Inflammatory macrophage treated with lipopolysaccharide for 1 hour (primary cell): ENCODE measurements at places on chromosomes 11 and 22.

DNA sequence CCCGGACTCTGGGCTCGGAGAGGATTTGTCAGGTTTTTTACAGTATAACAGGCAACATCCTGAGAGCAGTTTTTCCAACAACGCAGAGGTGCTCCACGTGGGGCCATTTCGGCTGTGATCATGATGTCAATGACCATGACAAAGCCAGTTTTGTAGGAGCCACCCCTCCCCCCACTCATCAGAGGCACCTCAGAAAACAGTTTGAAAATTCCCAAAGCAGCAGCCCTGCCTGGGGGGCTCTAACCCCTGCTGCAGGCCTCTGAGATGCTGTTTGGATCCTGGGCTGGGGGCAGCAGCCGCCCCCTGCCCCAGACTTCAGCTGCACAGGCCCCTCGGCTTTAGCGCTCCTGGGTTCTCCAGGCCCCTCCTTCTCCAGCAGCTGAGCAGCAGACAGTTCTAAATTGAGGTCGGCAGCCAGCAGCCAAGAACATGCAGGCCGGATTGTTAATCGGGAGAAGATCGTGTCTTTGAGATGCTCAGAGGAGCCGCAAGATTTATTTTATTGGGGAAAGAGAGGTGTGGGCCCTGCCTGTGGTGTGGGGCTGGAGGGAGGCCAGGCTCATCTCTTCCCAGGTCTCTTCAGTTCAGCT lies 19.4 kb downstream of the NFAM1 start:
- no peak for DNase-seq

GRCh38 chr11:112019066-112019465 lies 6.1 kb upstream of the DLAT start:
- DNase-seq = no peak

GRCh38 chr11:119593346-119593745 lies 135.7 kb downstream of the NECTIN1 start:
- DNase-seq = no peak

GRCh38 chr11:127815331-127815730 lies 772.0 kb downstream of the ETS1 start:
- DNase-seq = no peak

DNA sequence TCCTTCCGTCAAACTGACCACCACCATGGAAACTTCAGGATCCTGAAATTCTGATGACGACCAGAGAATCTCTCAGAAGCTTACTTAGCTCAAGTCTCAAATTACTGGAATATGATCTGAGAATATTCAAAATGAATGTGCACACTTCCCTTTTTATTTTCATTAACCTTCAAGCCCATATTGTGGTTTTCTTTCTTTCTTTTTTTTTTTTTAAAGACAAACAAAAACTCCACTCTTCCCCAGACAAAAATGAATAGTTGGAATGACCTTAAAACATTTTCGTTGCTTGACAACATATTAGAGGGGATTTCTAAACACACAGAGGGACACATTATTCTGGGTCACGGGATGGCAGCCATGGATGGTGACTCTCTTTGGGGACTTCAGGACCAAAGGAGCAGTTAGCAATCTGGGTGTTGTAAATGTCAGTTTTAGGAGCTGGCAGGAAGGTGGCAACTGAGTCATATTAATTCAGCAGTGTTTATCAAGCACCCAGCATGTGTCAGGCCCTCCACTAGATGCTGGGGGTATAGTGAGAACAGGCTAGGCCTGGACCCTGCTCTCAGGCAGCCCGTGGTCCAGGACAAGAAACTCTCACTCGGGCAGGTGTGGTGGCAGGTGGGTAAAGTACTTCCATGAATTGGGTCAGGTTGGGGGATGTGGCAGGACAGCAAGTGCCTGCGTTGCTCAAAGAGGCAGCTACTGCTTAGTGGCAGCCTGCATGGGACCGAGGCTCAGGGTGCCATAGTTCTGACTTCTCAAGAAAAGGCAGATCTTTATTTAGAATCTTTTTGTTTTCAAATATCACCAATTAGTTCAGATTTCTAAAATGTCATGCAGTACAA lies 126.1 kb downstream of the HIPK3 start:
- DNase-seq = no peak

GRCh38 chr11:32838505-32839274 lies 9.0 kb downstream of the PRRG4 start:
- no peak for DNase-seq

DNA sequence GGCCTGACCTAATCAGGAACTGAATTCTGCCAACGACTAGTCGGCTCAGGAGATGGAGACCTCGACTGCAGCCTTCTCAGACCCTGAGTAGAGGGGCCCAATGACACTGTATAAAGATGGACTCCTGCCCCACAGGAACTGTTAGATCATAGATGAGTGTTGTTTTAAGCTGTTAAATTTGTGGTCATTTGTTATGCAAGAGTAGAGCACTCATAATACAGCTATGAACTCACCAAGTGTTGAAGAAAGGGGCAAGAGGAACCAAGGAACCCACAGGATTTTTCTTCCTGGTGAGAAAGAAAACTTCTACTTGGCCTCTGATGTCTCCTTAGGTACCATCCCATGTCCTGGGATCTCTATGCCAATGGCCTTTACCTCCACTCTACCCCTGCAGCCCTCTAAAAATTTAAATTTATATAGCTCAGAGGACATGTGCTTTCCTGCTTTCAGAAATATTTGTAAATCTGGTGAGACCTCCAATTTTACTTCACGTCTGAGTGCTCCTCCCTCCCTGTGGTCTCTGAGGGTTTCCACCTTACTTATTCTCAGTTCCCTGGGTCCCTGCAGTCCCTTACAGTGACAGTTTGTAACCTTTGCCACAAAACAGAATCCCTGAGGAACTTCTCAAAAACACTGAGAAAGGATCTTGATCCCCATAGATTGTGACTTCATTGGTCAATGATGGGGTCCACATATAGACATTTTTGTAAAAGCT lies 256.3 kb upstream of the ARHGAP20 start:
- peak; percentile 67 for DNase-seq

- no peak for DNase-seq
Measured at GRCh38 chr11:101620026-101620425, 36.2 kb upstream of the TRPC6 start.

GRCh38 chr11:22761066-22761465 lies 68.5 kb downstream of the SVIP start:
- DNase-seq = no peak

GRCh38 chr11:47426062-47426956 lies at the start of gene PSMC3:
Gene PSMC3, minus strand, starts transcription at chr11:47426439. Its CDS starts 160 bp downstream, at chr11:47426279.
- peak; percentile 95 for DNase-seq

GRCh38 chr11:63911440-63911839 lies 5.5 kb downstream of the RCOR2 start:
- no peak for DNase-seq

DNA sequence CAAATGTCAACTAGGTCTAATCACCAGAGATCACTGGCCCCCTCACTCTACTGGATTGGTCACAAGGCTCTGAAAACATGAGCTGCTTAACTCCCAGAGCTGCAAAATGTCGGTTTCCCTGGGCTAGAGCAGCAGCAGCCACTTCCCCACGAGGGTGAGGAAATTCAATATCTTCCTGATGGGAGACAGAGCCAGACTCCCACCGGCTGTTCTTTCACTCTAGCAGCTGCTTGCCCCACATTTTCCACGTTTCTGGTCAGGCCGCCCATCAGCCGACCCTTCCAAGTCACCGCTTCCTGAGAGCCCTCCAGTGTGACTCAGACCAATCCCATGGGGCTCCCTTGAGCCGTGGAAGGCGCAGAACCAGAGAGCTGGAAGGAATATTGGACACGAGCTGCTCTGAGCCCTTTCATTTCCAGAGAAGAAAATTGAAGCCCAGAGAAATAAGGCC lies 227.0 kb downstream of the ADAMTS15 start:
- DNase-seq = no peak

DNA sequence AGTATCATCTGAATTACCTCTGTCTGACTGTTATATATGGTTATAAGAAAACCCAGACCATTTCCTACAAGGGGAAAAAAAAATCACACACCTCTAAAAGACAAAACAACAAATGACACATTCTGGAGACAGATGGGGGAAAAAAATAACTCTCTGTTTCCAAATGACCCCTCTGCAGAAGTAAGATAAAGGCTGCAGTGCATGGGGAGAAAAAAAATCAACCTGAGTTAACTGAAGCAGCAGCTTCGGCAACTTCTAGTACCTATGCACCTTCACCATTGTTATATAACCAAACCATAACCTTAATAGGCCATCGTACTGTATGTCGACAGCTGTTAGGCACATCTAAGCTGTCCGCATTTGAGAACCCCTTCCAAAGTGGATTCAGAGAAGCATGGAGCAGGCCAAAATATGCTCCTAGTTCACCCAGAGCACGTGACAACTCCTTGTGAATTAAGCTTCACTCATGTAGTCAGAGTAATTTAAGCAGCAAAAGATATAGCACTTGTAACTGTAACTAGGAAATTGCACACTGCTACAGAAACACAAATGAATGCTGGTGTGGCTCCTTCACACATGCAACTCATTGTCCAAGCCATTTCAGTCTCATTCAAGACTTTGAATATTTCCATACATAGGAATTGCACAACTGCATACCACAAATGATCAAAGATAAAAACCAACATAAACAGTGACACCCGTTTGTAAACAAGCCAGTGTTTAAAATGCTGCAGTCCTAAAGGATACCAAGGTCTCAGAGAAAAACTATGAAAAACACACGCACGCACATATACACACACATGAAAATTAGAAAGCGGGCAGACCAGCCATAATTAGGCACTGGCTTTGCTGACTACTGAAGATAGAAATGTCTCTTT lies 2.7 kb downstream of the SIK3 start:
- DNase-seq = no peak

GRCh38 chr11:32326522-32326921 lies 108.8 kb downstream of the WT1 start:
- no peak for DNase-seq

GRCh38 chr22:44179989-44180705 lies 578 bp upstream of the PARVG start:
- DNase-seq = peak; percentile 43

- peak; percentile 13 for DNase-seq
Measured at GRCh38 chr22:34105461-34106062, 185.3 kb upstream of the LARGE1 start.

- no peak for DNase-seq
Measured at GRCh38 chr11:22508665-22509064, 117.0 kb downstream of the FANCF start.

GRCh38 chr11:69563946-69564775 lies 76.8 kb upstream of the CCND1 start:
- no peak for DNase-seq

DNA sequence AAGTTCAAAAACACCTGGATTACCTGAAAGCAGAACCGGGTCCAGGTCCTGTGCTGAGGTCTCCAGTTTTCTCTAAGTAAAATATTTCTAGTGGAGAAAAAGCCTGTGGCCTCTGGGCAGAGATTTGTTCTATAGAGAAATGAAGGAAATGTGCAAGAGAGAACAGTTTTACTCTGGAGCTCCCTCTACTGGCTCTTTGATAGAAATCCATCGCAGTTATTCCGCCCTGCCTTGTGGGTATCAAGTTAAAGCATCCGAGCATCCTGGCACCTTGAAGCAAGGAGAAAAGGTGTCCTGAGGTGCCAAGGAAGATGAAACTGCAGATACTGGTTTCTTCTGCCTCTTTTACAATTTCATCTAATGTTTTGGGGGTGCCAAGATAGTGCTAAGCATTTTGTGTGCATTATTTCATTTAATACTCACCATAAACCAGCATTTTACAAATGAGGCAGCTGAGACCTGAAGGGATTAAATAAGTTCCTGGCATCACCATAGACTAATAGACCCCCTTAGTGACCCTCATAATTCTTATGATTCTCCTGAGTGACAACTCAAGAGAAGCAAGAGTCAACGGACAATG lies 113.1 kb upstream of the HSD17B12 start:
- DNase-seq = peak; percentile 68

DNA sequence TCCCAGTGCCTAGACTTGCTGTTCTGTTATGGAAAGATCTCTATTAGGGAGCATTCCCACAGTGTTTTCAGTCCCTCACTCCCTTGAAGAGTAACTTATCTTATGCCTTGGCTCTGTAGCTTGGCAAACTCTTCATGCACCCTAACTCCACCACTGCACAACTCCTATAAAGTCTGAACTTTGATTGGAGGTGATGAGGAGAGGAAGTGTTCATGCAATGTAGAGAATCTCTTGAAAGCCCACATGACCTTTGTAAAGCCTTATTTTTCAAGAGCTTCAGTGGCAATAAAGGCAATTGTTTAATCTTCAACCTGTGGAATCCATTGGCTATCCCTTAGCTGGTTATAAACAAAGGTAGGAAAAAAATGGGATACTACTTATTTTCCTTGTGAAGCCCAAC lies 176.2 kb downstream of the ETS1 start:
- DNase-seq = no peak

DNA sequence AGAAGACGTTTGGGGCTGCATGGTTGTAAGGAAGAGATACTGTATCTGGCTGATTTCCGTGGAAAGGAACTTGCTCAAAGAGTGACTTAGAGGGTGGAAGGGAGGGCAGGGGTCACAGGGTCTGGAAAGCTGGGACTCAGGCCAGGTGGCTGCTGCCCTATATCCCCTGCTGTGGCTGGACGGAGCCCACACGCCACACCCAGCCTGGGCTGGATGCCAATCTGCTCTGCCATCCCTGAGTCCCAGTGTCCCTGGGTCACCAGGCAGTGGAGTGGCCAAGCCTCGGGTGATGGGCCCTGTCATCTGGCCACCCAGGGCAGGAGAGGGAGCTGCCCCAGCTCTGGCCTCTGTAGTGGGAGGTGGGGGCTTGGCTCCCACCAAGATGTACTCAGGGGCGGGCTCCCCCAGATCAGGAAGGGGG lies 26.5 kb upstream of the KRTAP5-7 start:
- no peak for DNase-seq

GRCh38 chr11:117366248-117366647 lies 38.6 kb downstream of the CEP164 start:
- no peak for DNase-seq

GRCh38 chr11:123187665-123188507 lies 7.2 kb downstream of the CLMP start:
- DNase-seq = no peak

GRCh38 chr22:30054764-30055069 lies 25.5 kb upstream of the HORMAD2 start:
- DNase-seq = no peak

- no peak for DNase-seq
Measured at GRCh38 chr11:90594658-90595057, 371.8 kb upstream of the CHORDC1 start.

GRCh38 chr11:14378171-14378570 lies 19.2 kb upstream of the RRAS2 start:
- no peak for DNase-seq

GRCh38 chr11:8263769-8264410 lies at the start of gene LMO1:
Gene LMO1, minus strand, starts transcription at chr11:8263878. Its CDS starts 516 bp downstream, at chr11:8263362.
- peak; percentile 47 for DNase-seq

GRCh38 chr11:22349491-22349890 lies 11.3 kb downstream of the SLC17A6 start:
- DNase-seq = no peak

- no peak for DNase-seq
Measured at GRCh38 chr11:103880968-103881367, 155.5 kb upstream of the DDI1 start.

DNA sequence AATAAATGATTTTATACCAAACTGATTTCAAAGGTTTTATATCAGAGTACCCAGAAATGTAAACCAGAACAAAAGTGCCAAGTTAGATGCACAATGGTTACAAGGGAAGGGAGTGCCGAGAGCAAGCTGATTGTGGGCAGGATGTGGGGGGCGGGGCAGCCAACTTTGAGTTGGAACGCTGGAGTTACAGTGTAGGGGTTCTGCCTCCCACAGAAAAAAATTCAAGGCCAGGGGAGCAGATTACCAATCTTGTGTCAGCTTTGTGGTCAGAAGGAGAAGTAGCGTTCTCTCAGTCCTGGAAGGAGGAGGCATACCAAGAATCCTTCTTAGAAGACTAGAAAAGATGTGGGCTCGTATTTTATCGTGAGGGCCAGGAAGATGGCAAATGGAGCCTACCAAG lies 15.9 kb upstream of the POU2AF2 start:
- DNase-seq = peak; percentile 10

- no peak for DNase-seq
Measured at GRCh38 chr22:34490886-34491285, 570.6 kb upstream of the LARGE1 start.
